ENCODE measurements at places on chromosomes 2 and 18.

DNA sequence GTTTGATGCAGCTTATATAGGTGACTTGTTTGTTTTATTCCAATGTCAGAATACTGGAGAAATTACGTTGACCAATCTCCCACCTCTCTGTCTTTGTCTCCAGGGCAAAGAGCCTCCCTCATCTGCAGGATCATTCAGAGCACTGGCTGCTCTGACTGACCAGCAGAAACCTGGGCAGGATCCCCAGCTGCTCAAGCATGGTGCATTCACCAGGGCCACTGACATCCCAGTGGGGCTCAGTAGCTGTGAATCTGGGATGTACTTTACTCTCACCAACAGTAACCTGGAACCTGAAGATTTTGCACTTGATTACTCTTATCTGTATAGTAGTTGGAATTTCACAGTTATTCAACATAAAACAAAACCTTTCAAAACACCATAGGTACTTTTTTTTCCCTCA, 235.9 kb downstream of the ANKRD36 start:
- no peak for DNase-seq

DNA sequence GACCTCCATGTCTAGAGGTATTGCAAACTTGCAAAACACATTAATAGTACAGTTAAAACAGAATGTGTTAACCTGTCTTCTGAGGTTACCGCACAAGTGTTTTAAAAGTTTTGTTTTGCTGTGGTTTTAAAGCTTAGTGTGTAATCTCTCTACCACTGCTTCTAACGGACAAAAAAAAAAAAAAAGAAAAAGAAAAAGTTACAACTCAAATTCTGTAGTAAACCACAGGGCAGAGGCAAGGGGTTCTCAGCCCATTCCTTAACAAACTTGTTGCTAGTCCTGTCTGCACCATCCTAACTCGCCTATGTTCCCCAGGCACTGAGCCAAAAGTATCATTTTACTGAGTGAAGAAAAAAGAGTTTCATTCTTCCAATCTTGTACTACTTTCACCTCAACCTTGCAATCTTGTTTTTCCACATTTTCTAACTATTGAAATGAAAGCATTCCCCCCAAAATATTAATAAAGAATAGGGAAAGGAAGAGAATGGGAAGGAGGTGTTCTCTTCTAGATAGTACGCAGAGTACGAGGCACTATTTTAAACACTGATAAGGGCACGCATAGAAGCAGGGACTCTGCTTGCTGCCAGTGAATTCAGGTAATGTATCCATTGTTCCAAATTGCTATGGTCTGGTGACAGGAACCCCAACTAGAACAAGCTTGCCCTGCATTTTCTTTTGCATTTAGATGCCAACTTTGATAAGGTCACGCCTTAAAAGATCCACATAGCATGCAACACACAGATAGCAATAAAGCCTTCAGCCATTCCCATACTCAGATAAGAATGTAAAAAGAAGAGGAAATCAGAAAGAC, 47.1 kb downstream of the IKZF2 start:
- no peak for DNase-seq

GRCh38 chr2:5841126-5841525, 148.9 kb downstream of the SOX11 start:
- no peak for DNase-seq

- no peak for DNase-seq
These were observed 79.6 kb upstream of the GCFC2 start for GRCh38 chr2:75790121-75790813.

DNA sequence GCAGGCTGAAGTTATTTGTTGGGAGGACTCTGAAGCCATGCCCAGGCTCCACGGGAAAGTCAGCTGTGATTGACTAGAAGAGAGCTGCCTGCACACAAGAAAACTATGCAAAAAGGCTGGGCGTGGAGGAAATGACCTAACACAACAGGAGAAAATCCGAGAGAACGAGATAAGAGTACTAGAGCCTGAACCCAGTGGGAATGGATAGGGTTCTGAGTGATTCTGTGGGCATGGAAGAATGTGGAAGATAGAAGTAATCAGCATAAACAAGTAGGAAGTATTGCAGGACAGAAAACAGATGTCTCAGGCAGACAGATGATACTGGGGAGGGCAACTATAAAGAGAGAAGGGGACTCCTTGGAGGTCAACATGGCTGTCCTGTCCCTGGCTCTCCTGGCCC, 12.1 kb upstream of the COPS8 start:
- no peak for DNase-seq

DNA sequence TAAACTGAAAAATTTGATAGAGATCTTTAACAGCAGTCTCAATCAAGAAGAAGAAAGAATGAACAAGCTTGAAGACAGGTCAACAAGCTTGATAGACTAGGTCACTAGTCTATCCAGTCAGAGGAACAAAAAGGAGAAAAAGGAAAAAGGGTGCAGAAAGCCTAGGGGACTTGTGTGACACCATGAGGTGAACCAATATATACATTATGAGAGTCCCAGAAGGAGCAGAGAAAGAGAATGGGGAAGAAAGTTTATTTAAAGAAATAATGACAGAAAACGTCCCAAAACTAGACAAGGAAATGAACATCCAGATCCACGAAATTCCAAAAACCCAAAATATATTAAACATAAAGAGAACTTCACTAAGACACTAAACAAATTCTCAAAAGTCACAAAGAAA, 84.5 kb downstream of the VAPA start:
- DNase-seq = no peak

DNA sequence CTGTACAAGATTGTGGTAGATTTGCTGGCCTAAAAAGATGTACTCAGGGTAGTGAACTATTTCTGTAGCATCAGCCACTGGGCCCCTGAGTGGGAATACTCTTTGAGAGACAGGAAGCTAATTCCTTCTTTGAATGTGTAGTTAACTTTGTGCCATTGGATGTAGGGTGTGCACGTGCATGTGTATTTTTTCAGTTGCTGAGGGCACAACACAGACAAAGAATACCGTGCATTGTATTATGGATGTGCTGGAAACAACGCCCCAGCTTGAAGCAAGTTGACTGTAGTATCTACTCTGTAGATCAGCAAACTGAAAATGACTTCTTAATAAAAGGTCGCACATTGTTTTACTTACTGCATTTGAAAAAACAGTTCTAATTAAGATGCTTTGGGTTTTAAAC, 14.1 kb downstream of the CRIM1 start:
- no peak for DNase-seq

GRCh38 chr2:71783815-71784214, 330.5 kb downstream of the DYSF start:
- DNase-seq = no peak

- DNase-seq = no peak
These were observed 26.9 kb upstream of the ASAP2 start for GRCh38 chr2:9179572-9180201.

DNA sequence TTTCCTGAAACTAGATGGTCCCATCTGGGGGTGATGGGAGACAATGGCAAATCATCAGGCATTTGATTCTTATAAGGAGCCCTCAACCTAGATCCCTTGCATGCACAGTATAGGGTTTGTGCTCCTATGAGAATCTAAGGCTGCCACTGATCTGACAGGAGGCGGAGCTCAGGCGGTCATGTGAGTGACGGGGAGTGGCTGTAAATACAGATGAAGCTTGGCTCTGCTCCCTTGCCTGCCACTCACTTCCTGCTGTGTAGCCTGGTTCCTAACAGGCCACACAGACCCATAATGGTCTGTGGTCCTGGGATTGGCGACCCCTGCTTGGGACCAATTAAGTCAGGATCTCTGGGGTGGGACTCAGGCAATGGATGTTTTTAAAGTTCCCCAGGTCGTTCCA, 293.4 kb downstream of the ZNF521 start:
- DNase-seq = no peak

- no peak for DNase-seq
These were observed 632.5 kb downstream of the SUCLG1 start for GRCh38 chr2:83826577-83826976.

GRCh38 chr2:190500054-190500502, 34.4 kb downstream of the NEMP2 start:
- no peak for DNase-seq

DNA sequence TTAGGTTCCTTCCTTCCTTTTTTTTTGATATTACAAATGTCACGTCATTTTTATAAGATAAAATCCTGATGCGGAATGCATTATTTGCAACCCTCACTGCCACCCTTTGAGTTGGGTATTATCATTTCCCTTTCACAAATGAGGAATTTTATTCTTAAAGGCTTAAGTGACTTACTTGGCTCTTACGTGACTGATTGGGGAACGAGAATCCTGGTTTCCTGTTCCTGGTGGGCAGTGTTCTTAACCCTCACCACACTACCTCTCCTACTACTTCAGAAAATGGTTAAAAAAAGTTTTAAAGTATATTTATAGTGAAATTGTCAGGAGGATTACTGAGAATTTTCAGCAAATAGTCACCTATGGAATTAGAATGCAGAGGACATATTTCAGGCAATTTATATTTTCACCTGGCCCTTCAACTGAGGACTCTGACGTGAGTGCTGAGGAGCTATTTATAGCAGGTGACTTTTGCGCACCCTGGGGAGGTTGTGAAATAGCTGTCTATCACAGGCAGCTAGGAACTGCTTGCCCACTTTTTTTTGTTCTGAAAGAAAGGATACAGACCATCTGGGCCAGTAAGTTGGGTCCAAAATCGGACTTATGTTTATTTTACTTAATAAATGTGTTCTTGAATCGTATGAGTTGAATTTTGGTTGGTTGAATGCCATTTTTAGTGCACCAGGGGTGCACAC, 18.7 kb upstream of the RASGRP3 start:
- DNase-seq = no peak

All from activated T-helper 9 cell treated with anti-CD3 and anti-CD28 coated beads, Interleukin-2, amount 50 U/mL, for 16 hours (primary cell).